ENCODE measurements at places on chromosomes 1 and 21.

- no peak for DNase-seq
These were observed 44.1 kb downstream of the SLC66A1 start for GRCh38 chr1:19356266-19356665.

DNA sequence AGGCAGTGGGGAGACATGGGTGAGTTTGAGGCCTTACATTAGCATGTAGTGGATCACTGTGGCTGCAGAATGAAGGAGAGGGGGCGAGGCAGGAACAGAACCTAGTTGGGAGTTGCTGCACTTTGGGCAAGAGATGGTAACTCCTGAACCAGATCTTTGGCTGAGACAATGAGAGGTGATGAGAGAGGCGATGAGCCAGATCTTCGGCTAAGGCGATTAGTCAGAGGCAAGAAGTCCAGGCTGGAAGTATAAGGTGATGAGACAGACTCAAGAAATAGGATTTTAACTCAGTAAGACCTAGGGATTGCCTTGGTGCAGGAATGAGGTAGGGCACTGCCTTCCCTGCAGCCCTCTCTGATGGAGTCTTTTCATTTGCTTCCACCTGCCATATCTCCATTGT is 9.1 kb upstream of the ARTN start:
- no peak for DNase-seq

DNA sequence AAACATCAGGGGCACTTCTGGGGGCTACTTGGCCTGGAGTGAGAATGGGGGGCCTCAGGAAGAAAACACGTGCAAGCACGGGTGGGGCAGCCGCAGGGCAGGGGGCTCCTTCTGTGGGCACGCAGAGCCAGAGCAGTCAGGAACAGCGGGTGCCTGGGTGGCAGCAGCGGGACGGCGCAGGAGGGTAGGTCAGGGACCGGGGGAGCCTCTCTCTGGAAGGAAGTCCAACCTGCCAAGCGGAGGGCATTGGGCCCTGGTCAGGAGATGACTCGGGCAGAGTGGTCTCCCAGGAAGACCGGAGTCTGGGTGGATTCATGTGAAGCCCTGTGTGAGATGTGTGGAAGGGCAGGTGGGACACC is 27.1 kb downstream of the CTNNBIP1 start:
- no peak for DNase-seq

DNA sequence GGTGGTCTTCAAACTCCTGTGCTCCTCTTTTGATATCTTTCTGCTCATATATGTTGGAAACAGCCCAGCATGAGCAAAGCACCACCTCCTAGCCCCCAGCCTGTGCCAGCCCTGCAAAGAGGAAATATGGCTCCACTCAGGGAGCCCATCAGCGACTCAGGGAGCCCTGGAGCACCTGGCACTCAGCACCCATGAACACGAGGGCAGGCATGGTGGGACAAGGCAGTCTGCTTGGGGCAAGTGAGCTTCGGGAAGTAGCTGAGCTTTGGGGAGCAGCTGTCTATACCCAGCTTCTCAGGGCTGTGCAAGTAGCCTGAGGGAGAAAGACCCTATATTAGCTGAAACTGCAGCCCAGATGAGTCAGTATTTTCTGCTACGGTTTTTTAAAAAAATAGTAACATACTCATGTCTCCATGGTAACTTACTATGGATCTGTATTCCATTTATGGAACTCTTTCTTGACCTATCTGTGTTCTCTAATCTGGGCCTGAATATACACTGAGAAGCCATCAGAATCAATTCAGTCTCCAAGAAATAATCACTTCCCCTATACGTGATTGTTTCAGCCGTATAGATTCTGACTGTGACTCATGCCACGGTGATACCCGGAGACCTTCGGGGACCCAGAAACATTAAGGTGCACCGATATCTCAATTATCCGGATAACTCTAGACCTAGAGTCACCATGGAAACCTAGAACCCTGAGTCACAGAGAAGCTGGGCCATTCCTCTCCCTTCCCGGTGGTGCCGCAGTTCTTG is 1.5 kb upstream of the ETS2 start:
- no peak for DNase-seq

- no peak for DNase-seq
These were observed 25.6 kb upstream of the PRDM2 start for GRCh38 chr1:13674377-13674776.

- no peak for DNase-seq
These were observed 182.1 kb downstream of the ETS2 start for GRCh38 chr21:38987633-38988508.

DNA sequence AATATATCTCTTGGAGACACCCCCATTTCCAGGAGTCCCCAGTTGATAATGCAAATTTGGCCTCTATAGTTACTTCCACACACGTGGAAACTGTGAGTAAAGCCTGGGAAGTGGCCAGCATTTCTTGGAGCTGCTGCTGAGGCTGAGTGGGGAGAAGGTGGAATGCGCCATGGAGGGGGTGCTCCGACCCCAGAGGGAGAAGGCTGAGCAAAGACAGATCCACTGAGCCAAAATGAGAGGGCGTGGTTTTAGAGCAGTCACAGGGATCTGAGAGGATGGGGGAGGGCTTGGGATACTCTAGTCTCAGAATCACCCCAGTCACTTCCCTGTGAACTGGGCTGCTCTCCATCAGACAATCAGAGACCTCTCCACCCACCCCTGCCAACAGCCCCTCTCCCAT is 38.7 kb downstream of the TRIM62 start:
- no peak for DNase-seq

DNA sequence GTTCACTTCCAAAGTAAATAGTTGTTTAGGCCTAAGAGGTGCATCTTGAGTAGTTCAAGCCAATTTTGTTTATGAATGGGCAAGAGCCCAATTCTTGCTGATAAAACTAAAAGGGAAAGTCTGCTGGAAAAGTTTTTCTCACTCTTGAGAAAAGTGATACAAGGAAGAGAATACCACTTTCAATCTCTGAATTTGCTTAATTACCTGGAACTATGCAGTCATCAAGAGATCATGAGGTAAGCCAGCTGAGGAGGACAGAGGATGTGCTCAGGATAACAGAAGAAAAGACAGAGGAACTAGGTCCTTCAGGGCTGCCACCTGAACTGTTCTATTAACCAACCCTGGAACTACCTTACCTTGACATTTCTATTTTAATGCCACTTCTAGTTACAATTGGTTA is 42.2 kb downstream of the ILDR2 start:
- DNase-seq, result no peak

DNA sequence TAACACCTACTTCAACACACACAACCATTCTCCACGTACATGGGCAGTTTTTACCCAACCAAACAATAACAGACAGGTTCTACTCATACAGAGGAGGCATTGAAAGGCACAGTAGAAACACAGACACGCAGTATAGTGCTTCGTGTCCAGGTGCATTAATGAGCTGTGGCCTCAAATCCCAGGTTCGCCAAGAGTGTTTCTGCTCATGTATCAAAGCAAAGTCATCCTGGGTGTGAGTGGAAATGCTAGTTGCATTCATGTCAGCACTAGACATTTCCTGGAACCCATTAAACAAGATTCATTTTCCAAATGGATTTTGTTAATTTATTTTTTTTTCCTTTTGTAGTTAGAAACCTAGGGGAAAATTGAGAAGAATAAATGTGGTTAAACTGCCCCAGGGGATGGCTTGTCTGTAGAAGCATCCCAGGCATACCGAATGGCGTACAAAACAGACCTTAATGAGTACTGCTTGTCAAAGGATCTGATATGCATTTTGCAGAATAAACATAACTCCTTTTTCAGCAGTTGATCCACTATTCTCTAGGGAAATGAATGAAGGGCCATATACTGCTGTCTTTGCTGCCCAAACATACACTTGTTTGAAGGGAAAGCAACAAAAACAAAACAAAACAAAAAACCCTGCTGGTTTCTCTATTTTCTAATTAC is 298.6 kb upstream of the ST6GALNAC5 start:
- DNase-seq, result no peak

- DNase-seq, result no peak
These were observed 156.4 kb upstream of the COL6A1 start for GRCh38 chr21:45825219-45825618.

DNA sequence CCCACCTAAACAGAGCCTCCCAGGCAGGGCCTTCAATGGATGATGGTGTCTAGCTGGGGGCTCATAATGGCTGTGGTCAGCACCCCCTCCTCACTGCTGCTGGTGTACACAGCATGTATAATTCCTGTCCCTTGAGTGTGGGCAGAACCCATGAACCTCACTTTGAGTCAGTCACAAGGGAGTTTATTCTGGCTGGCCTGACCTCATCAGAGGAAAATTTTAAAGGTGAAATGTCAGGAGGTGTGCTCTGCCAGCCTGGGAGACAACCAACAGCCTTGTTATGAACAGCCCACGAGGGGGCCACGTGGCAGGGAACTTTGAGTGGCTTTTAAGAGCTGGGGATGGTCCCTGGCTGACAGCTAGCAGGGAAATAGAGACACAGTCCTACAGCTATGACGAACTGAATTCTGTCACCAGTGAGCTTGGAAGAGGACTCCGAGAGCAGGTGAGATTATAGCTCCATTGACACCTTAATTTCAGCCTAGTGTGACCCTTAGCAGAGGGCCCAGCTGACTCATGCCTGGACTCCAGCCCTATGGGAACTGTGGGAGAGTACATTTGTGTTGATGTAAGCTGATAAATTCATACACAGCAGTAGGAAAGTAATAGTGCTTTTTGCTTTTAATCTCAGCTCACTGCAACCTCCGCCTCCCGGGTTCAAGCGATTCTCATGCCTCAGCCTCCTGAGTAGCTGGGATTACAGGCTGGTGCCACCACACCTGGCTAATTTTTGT is 73.5 kb upstream of the RUNX3 start:
- no peak for DNase-seq

DNA sequence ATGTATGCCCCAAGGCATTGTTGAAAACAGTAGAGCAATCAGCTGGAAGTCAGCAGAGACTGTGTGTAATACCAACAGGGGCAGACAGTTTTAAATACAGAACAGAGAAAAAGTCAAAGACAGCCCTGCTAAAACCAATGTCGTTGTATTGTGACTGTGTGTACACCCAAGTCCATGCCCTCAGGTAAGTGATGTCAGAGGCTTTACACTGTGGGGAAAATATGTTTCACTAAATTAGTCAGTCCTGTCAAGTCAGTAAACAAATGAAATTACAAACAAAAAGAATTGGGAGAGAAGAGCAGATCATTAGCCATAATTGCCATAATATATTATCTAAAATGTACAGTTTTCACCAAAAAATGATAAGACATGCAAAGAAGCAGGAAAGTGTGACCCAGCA is 2.4 kb upstream of the CYP2J2 start:
- DNase-seq, result no peak

GRCh38 chr21:42566524-42567213 is 53.0 kb downstream of the SLC37A1 start:
- no peak for DNase-seq

DNA sequence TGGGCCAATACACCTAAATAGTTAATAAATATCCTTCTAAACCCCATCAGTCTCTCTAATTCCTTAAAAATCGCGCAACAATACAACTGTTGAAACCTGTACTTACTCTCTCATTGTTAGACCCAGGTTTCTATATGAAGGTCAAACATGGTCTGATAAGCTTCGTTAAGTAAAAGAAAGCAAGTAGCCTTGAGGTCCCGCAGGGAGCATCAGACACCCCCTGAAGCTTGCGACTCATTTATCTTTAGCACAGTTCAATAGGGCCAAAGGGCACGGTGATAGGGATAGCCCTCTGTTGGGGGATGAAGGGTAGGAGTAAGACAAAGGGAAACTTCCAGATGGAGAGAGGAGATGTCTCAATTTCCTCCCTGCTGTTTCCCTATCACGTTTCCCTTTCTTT is 27.3 kb upstream of the THEM4 start:
- DNase-seq, result no peak

DNA sequence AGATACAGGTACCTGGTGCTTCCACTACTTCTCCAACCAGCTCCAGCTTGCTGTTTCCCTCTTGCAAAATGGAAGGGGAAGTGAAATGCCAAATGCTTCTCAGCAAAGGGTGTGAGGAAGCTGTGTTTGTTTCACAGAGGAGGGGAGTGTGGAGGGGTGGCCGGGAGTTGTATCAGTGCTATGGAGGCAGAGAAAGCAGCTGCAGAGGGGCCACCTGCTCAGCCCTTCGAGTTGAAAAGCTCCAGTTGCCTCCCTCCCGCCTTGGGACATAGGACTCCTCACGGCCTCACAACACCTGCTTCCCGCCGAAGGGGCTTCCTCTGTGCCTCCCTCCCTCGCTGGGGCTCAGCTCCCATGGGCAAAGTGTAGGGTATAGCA is 12.1 kb upstream of the LINGO4 start:
- DNase-seq, result no peak

GRCh38 chr21:42191064-42191463 is 27.9 kb upstream of the ABCG1 start:
- DNase-seq, result no peak

- no peak for DNase-seq
These were observed 29.9 kb downstream of the PMVK start for GRCh38 chr1:154906621-154907081.

DNA sequence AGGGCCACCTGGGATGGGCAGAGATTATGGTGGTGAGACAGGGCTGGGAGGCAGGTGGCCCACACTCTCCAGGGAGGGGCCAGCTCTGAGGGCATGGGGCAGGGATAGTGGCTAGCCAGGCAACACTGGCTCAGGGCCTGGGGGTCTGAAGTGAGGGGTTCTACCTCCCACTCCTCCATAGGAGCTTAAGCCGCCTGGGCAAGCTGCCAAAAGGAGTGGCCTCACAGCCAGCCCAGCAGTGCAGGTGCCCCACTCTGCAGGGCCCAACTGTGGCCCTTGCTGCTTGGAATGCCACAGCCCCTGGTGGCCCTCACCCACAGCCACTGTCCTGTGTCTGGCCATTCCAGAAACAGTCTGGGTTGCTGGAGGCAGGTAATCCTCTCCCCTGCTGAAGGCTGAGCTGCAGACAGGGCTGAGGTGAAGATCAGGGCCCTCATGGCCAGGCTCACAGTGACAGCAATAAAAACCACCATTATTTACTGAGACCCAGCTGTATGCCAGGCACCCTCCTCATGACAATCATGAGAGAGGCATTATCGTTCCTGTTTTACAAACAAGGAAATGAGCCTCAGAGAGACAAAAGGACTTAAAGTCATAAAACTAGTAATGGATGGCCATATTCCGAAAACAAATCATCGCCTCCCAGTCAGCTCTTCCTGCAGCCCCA is 31.0 kb downstream of the KIF21B start:
- no peak for DNase-seq

- no peak for DNase-seq
These were observed 38.2 kb downstream of the NTPCR start for GRCh38 chr1:232988572-232989040.

- no peak for DNase-seq
These were observed 18.6 kb upstream of the LDLRAP1 start for GRCh38 chr1:25524568-25525360.

DNA sequence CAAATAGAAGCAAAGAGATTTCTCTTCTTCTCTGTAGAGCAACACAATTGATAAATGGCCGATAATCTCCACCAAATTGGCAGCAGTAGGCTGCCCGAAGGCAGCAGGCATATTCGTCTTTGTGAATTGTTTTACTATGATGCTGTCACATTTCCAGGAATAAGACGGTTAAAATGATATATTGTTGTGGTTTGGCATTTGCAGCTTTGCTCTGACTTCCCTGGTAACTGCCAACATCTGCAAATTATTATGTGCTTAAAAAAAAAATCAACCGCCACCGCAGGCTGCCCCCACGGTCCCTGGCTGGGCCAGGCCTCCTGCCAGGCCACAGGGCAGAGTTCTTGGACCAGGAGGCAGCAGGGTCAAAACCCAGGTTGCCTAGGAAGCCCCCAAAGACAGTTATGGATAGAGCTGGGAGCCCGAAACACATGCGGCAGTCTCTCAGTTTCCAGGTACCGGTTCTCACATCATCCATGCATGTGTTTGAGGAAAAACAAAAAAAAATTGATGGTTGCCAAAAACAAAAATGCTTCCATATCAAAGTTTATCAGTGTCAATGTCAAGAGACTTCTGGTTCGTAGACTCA is 179.3 kb downstream of the ETS2 start:
- DNase-seq, result no peak

- DNase-seq, result no peak
These were observed 48.2 kb upstream of the ETV3 start for GRCh38 chr1:157186281-157186992.

Data from CD4-positive, alpha-beta T cell (primary cell).